Esophagus mucosa (tissue), 1 donor: ENCODE measurements at places on chromosomes 5 and 9. TPM values are rescaled to one million over a fixed set of nuclear protein-coding genes. Genes with fewer than 3 reads are reported as not detected.

Gene AK1
- 39.9 TPM for total RNA-seq

Gene PCDHGA9
- 3.1 TPM for total RNA-seq

Gene C1QTNF2
- total RNA-seq, result 0.20 TPM

Gene GABRA1
- total RNA-seq, result not detected

Gene PCSK1
- total RNA-seq, result 0.52 TPM

Gene PCDHGC5
- 1.0 TPM for total RNA-seq

Gene NUTM2F
- not detected for total RNA-seq

Gene OBP2B
- total RNA-seq, result not detected

Gene IRGM
- total RNA-seq, result not detected

Gene IFNA2
- total RNA-seq, result not detected

Gene ENDOG
- 26.6 TPM for total RNA-seq

Gene ADGRV1
- 3.7 TPM for total RNA-seq

Gene SCGB3A2
- not detected for total RNA-seq

Gene DDX4
- total RNA-seq, result not detected

Gene DBH
- total RNA-seq, result not detected

Gene SPATA6L
- total RNA-seq, result 3.1 TPM

Gene GPR151
- not detected for total RNA-seq

Gene SPAG8
- 0.20 TPM for total RNA-seq

Gene CDH6
- total RNA-seq, result 0.60 TPM

Gene ZNF883
- total RNA-seq, result 1.0 TPM

Gene TBC1D9B
- total RNA-seq, result 66.3 TPM

Gene SLC23A1
- total RNA-seq, result 0.28 TPM

Gene C9orf50
- total RNA-seq, result not detected

Gene ZDHHC11
- total RNA-seq, result 11.2 TPM
